ENCODE measurements at places on chromosomes 5 and 9.

DNA sequence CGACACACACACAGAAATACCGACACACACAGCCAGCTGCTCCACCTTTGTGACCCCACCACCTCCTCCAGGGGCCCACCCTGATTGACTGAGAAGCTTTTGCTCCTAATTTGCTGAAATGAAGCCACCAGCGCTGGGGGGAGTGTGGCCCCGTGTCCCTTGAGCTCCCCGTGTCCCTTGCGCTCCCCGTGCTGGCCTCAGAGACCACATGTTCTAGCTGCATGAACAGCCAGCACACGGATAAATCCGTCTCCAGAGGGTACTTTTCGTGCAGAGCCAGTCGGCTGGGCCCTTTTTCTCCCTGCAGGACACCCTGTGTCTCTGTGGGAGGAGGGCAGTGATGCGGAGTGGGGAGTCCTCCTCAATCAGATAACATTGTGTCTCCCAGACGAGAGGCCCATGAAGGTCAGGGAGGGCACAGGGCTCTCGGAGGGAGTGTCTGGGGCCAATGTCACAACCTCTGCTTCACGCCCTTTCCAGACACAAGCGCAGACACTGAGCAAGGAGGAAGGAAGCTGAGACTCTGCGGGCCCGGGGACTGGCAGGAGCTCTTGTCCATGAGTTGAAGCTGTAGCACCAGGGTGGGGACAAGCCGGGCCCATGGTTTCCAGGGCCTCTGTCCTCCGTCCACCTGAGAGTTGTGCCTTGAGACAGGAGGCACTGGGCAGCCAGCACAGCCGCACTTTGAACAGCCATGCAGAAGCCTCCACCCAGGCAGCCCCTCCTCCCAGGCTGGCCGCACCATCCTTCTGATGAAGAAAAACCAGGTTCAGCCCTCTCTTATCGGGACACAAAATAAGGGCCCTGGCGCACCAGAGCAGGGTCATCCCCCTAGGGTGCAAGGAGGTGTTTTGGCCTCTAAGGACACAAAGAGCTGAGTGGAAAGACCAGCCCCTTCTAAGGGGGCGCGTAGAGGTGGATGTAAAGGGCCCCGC lies 36.4 kb upstream of the SLC6A19 start:
- no peak for DNase-seq
- peaks cover 9% of the 10 kb centered on the region for H3K4me1 ChIP-seq
- no peak overlapping the region for H3K4me3 ChIP-seq
- H3K36me3 ChIP-seq = no peaks in the 10 kb centered on the region

GRCh38 chr5:95177456-95177855 lies 107.4 kb downstream of the MCTP1 start:
- H3K27ac ChIP-seq = no peak overlapping the region
- no peaks in the 10 kb centered on the region for H3K36me3 ChIP-seq
- no peak overlapping the region for H3K4me3 ChIP-seq
- H3K27me3 ChIP-seq = no peaks in the 10 kb centered on the region

- H3K27me3 ChIP-seq = no peaks in the 10 kb centered on the region
- H3K4me1 ChIP-seq = peaks cover 2% of the 10 kb centered on the region
- H3K27ac ChIP-seq = no peak overlapping the region
- no peak overlapping the region for H3K4me3 ChIP-seq
These were observed 102.5 kb upstream of the PANK3 start for GRCh38 chr5:168681556-168682183.

DNA sequence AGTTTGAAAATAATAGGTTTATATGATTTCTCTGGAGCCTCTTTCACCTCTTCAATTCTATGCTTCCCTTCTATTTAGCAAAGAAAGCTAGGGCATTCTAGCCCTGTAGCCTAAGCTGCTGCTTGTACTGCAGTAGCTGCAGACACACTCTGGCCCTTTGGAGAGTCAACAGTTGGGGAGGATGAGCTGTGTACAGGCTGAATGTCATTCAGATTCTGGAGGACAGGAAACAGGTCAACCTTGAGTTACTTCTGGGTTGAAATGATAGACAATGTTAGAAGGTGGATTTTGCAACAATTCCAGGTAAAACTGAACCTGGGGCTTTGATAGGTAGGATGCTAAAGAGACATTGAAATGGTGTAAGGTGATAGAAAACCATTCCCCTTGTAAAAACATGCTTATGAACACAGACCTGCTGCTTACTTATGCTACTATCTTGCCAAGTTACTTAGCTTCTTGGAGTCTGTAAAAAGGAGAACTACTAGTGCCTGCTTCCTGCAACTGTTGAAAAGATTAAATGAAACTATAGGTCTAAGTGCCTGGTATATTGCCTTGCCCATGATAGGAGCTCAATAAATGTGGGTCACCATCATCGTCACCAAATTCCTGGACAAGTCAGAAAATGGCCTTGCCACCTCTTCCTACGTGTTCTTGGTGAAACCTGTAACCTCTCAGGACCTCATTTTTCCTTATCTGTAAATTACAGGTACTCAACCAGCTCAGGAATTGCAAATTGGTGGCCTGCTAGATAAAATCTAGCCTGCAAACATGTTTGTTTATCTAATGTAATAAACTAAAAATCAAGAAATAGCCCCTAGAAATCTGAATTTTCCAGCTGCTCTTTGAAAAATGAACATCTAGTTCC lies 83.7 kb downstream of the GALNT10 start:
- no peak overlapping the region for H3K4me3 ChIP-seq
- H3K27ac ChIP-seq = no peak overlapping the region
- H3K4me1 ChIP-seq = peaks cover 23% of the 10 kb centered on the region
- no peaks in the 10 kb centered on the region for H3K36me3 ChIP-seq
- DNase-seq = no peak

- no peak overlapping the region for H3K4me3 ChIP-seq
- no peaks in the 10 kb centered on the region for H3K27me3 ChIP-seq
- H3K36me3 ChIP-seq = no peaks in the 10 kb centered on the region
- DNase-seq = no peak
- H3K27ac ChIP-seq = no peak overlapping the region
These were observed 31.7 kb upstream of the CDKN2B start for GRCh38 chr9:22040760-22041159.

DNA sequence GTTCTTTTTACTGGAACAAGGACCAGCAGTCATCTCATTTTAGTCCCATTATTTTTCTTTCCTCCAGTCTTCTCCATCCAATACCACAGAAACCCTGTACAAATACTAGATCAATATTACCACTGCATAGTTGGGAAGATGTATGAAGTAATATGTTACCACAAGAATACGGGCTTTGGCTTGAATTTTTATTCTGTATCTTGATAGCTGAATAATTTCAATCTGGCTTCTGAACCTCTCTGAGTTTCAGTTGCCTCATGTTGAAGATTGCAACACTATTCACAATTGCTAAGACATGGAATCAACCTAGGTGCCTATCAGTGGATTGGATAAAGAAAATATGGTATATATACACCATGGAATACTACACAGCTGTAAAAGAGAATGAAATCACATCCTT lies 82.9 kb downstream of the SGCD start:
- no peaks in the 10 kb centered on the region for H3K36me3 ChIP-seq
- H3K4me3 ChIP-seq = no peak overlapping the region
- H3K4me1 ChIP-seq = no peaks in the 10 kb centered on the region
- H3K27me3 ChIP-seq = no peaks in the 10 kb centered on the region
- no peak for DNase-seq
- H3K27ac ChIP-seq = no peak overlapping the region

All from T-cell (primary cell).